ENCODE measurements at places on chromosomes 6 and 20.

DNA sequence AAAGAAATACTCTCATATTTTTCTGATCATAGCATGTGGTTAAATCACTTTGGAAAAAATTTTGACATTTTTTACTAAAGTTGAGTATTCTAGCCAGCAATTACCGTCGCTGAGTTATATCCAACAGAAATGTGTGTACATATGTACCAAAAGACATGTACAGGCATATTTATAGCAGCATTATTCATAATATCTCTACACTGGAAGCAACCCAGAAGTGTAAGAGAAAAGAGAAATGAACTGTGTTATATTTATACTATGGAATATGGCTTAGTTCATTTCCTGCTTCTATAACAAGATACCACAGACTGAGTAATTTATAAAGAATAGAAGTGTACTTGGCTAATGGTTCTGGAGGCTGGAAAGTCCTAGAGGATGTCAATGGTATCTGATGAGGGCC is 474.0 kb upstream of the GJE1 start:
- no peak for DNase-seq

GRCh38 chr6:11207199-11207968 is 25.1 kb downstream of the NEDD9 start:
- peak; percentile 72 for DNase-seq

- no peak for DNase-seq
These were observed 371.0 kb upstream of the RUNX2 start for GRCh38 chr6:44957156-44957555.

GRCh38 chr6:112308476-112308875 is 38.7 kb upstream of the RFPL4B start:
- DNase-seq: no peak

DNA sequence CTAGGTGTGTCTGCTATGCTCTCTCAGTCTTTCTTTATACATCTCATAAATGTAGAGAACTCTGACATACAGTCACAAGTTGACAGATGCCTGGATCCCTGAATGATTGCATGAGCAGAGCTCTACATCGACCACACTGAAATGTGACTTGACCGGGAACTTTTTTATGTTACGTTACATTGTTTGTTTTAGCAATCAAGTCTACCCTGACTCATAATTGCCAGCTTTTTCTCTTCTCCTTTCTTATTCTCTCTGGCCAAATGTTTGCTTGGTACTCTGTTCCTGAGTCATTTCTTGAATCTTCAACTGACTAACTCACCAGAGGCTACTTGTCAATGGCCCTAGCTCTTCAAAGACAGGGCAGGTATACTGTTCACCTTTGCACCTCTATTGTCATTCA is 213.6 kb upstream of the DTNBP1 start:
- no peak for DNase-seq

- DNase-seq: peak; percentile 86
These were observed 18.9 kb upstream of the SYNJ2 start for GRCh38 chr6:157962601-157963302.

GRCh38 chr6:150702675-150703074 is 103.0 kb downstream of the PLEKHG1 start:
- no peak for DNase-seq

- DNase-seq: peak; percentile 43
These were observed 45.5 kb upstream of the SUPT3H start for GRCh38 chr6:45423111-45423823.

Measured in hepatic stellate cell (primary cell).